ENCODE measurements at places on chromosomes 12 and 14.

DNA sequence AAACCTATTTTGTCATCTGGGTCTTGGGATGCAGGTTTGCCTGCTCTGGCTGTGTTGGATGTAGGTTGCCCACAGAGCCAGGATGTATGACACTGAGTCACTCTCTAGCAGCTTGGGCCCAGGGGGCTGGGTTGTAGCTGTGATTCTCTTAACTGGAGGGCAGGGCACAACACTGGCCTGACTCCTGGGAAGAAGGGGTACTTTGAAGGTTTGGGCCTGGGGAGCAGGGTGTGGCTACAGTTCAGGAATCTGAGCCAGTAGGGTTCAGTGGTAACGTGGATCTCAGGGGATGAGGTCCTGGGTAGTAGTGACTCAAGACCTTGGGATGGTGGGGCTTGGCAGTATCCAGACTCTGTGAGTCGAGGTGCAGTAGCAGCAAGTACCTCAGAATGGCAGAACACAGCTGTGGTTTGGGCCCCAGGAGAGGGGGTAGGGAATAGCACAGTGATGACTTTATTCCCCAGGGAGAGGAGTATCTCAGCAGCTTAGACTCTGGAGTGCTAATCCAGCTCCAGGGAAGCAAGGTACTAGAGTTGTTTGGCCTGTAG is 25.7 kb downstream of the TBC1D15 start:
- peak; percentile 83 for DNase-seq

GRCh38 chr14:34496679-34497513 is 34.9 kb upstream of the SPTSSA start:
- DNase-seq, result peak; percentile 94

DNA sequence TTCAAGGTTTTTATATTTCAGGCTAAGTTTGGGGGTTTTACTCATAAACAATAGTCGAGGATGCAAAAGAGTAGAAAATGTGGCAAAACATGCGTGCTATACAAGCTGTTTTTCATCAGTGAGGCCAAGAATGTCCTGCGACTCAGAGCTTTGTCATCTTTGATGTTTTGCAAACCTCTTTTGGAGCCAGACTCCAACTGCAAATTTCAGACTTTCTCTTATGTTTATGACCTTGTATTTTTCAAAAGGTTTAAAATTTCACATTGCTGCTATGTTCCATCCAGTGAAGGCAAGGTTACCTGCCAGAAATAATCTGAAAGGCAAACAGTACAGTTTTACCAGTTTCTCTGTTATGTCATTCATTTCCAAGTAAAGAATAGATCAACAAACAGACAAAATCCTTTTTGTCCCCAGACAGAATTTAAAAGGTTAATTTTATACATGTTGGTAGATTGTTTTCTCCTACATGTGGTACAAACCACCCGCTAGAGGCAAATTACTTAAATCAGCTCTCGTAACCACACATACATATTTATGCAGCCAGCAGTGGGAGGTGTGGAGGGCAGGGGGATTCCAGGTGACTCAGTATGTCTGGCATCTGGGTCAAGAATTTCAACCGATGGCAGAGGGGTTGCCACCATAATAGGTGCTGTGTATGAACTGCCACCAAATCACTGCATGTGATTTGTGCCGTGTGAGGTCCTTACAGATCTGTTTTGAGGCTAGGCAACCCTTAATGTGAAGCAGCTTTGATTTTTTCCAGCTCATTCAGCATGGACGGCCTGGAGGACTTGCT is 119.8 kb upstream of the CPM start:
- peak; percentile 36 for DNase-seq

- DNase-seq, result no peak
Observed at GRCh38 chr12:66552716-66553115, 126.2 kb downstream of the GRIP1 start.

GRCh38 chr12:42167711-42168110 is 23.0 kb upstream of the GXYLT1 start:
- no peak for DNase-seq

- DNase-seq, result no peak
Observed at GRCh38 chr14:86673523-86673969, 1143.6 kb downstream of the FLRT2 start.

DNA sequence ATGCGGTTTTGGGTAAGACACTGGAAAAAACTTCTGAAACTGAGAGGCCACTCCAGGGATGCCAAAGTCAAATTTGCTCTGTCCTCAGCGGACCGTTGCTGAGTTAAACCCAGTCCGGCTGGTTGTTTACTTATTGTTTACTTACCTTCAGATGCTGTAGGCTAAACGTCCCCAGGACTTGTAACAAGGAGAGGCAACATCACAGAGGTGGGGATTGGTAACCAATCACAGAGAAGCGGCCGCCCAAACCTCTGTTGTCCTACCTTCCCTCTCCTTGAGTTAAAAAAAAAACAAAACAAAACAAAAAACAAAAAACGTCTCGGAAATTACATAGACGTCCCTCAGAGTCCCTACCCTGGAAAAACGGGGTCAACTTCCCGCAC is 380 bp downstream of the ANO2 start:
- DNase-seq, result no peak

- DNase-seq, result no peak
Observed at GRCh38 chr12:65106948-65107347, 14.2 kb downstream of the WIF1 start.

All from hepatic stellate cell (primary cell).